Muscle of leg (tissue), 16 donors: ENCODE measurements at places on chromosomes 5 and 9. TPM values are rescaled to one million over a fixed set of nuclear protein-coding genes. Genes with fewer than 3 reads are reported as not detected.
A peak's percentile ranks its signal among the peaks of the same experiment; 100 is the strongest.

DNA sequence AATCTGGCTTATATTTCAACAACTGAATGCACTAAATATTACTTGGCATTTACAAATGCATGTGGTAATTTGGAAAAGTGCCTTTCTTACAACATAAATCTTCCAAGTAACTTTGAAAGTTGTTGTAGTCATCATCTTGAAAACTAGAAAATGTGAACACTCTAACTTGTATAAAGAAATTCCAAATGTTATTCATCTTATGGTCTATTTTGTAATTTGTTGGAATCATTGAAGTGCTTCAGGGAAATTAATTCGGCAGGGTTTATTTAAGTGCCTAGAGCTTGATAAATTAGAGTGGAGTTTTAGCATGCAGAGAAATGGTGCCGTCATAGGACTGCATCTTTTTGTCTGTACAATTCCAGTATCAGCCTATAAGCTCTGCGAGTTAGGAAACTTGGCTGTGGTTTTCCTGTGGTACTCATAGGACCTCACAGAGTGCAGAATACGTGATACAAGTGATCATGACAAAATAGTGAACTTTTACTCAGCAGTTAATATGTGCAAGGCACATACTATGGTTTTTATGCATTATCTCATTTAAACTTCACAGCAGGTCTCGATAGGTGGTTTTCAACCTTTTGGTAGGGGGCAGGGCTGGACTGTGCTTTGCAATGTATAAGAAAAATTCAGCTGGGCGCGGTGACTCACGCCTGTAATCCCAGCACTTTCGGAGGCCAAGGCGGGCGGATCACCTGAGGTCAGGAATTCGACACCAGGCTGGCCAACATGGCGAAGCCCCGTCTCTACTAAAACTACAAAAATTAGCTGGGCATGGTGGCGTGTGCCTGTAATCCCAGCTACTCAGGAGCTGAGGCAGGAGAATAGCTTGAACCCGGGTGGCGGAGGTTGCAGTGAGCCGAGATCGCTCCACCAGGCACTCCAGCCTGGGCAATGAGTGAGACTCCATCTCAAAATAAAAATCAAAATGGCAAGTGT, 79.6 kb downstream of the RAI14 start:
- H3K4me3 ChIP-seq: no peak overlapping the region
- DNase-seq: peak; percentile 68
- no peak overlapping the region for H3K27ac ChIP-seq
- peaks cover 10% of the 10 kb centered on the region for H3K4me1 ChIP-seq

GRCh38 chr5:104431981-104432380, 869.4 kb upstream of the NUDT12 start:
- DNase-seq: peak; percentile 87
- no peak overlapping the region for H3K4me3 ChIP-seq
- H3K36me3 ChIP-seq: no peaks in the 10 kb centered on the region
- H3K27ac ChIP-seq: no peak overlapping the region
- no peaks in the 10 kb centered on the region for H3K27me3 ChIP-seq

DNA sequence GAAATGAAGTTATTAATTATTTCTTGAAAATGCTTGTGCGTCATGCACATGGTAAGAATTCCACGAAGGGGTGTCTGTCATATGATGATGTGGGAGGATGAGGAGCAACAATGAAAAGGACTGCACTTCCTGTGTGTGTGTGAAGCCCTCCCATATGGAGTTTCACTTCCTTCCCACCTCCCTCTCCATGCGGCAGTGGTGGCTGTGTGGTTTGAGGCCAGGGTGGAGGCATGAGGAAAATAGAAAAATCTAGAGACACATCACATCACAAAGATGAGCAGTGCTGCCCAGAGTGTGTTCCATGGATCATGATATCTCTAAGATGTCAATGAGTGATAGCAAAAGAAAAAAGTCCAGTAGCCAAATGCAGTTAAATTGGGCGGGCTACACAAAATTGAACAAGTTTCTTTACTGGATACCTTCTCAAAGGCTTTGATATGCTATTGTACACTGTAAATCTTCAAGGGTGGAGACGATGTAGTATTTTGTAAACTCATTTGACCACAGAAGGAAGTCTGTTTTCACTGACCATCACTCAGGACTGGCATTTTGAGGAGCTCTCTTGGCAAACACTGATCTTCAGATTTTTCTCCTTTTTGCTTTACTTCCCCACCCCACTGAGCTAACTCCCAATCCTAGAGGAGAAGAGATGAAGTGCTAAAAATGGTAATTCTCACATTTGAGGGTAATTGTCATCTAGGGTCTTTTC, 55.7 kb upstream of the EQTN start:
- peaks cover 20% of the 10 kb centered on the region for H3K4me1 ChIP-seq
- no peak overlapping the region for H3K4me3 ChIP-seq
- no peak overlapping the region for H3K27ac ChIP-seq

DNA sequence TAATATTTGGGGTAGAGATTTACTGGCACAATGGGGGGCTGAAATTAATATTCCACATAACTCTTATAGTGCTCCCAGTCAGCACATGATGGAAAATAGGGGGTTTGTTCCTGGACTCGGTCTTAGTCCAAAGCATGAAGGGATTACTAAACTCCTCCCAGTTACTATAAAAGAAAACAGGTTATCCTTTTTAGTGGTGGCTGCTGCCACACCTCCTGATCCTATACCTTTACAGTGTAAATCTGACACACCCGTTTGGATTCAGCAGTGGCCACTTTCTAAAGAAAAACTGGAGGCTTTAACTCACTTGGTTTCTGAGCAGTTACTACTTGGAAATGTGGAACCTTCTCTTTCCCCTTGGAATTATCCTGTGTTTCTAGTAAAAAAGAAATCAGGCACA, 572.9 kb upstream of the PTGER4 start:
- H3K27me3 ChIP-seq: no peaks in the 10 kb centered on the region
- H3K4me3 ChIP-seq: no peak overlapping the region
- H3K27ac ChIP-seq: no peak overlapping the region

DNA sequence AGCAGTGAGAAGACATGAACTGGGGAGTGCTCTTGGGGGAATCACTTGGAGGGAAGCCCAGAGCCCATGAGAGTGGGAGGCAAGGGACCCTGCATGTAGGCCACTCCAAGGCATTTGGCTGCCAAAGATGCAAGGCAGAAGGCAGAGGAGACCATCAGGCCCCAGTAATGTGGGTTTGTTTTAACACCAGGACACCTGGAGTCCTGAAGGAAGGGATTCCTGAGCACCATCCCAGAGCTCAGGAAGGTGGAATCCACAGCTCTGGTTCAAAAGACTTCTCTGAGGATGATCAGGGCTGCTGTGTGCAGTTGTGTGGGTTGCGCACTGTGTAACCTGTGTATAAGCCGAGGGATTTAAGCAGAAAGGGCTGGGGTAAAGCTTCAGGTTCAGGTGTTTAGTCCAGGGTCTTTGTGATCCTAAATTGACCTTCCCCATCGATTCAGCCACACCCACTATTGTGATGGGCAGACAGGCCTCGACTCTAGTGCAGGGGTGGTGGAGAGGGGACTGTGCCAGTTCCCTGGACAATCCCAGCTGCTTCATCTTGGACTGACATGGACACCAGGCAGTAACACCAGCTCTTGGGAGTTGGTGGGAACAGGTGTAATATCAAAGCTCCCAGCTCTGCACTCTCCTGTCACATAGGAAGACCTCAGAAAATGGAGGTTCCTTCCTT, 11.0 kb downstream of the B4GALT7 start:
- H3K4me1 ChIP-seq: peaks cover 8% of the 10 kb centered on the region
- no peaks in the 10 kb centered on the region for H3K27me3 ChIP-seq
- no peak overlapping the region for H3K27ac ChIP-seq
- no peak overlapping the region for H3K4me3 ChIP-seq
- H3K36me3 ChIP-seq: peaks cover 25% of the 10 kb centered on the region
- no peak for DNase-seq

DNA sequence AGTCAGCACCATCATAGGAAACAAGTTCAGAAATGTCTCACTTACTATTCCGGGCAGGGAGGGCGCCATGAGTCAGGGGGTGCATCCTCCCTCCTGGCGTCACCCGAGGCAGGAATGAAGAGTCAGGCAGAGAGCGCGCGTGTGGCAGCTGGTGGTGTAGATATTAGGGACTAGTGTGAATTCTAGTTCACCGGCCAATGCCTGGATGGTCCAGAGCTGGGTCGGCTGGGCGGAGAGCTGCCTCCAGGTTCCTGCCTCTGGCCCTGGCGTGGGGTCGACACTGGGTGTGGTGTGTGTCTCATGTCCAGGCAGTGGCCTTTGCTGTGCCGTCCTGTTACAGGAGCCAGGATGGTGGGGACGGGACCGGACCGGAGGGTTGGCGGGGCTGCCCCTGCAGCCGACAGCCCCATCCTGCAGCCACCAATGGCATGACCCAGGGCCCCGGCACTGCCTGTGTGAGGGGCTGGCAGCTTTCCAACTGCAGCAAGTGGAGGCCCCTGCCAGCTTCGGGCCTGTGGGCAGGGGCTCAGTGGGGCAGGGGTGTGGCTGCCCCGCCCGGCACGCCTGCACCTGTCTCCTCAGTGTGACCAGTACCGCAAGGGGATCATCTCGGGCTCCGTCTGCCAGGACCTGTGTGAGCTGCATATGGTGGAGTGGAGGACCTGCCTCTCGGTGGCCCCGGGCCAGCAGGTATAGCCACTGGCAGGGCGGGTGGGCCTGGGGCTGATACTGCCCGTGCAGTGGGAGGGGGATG, 9.1 kb downstream of the DIPK1B start:
- H3K4me3 ChIP-seq: no peak overlapping the region
- DNase-seq: no peak
- H3K27ac ChIP-seq: peak overlapping the region; percentile 35
- no peaks in the 10 kb centered on the region for H3K27me3 ChIP-seq
- H3K4me1 ChIP-seq: peaks cover 48% of the 10 kb centered on the region

GRCh38 chr5:136028090-136028489, 698 bp upstream of the TGFBI start:
- no peak overlapping the region for H3K4me3 ChIP-seq
- peaks cover 56% of the 10 kb centered on the region for H3K4me1 ChIP-seq
- no peak for DNase-seq
- peaks cover 6% of the 10 kb centered on the region for H3K27me3 ChIP-seq
- H3K36me3 ChIP-seq: no peaks in the 10 kb centered on the region

GRCh38 chr5:1293416-1294205, 1.3 kb downstream of the TERT start:
- no peaks in the 10 kb centered on the region for H3K36me3 ChIP-seq
- H3K27me3 ChIP-seq: peaks cover 50% of the 10 kb centered on the region
- H3K4me3 ChIP-seq: no peak overlapping the region
- no peak overlapping the region for H3K27ac ChIP-seq
- no peaks in the 10 kb centered on the region for H3K4me1 ChIP-seq

- H3K36me3 ChIP-seq: no peaks in the 10 kb centered on the region
- H3K27ac ChIP-seq: no peak overlapping the region
- DNase-seq: no peak
These were observed 9.3 kb downstream of the BAAT start for GRCh38 chr9:101375546-101375945.

- DNase-seq: no peak
- H3K4me1 ChIP-seq: no peaks in the 10 kb centered on the region
- no peaks in the 10 kb centered on the region for H3K36me3 ChIP-seq
- no peaks in the 10 kb centered on the region for H3K27me3 ChIP-seq
These were observed 27.9 kb downstream of the KDM4C start for GRCh38 chr9:6785682-6786081.

DNA sequence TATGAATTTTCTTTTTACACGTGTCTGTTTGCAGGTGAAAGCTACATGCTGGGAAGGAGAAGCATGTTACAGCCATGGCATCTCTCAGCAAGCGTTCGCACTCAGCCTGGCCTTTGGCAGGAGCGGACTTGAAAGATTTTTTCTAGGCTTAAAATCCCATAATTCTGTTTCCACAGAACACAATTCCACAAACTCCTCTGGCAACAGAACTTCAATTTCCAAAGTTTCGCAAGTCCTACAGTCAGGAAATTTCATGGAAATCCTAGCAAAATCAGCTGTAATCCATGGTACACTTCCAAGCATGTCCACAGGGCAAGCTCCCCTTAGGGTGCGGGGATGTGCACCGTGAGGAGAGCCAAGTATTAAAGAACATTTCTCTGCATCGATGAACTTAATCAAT, 35.9 kb downstream of the SUB1 start:
- H3K27me3 ChIP-seq: no peaks in the 10 kb centered on the region
- H3K36me3 ChIP-seq: no peaks in the 10 kb centered on the region
- no peak overlapping the region for H3K27ac ChIP-seq
- H3K4me3 ChIP-seq: no peak overlapping the region
- H3K4me1 ChIP-seq: no peaks in the 10 kb centered on the region
- DNase-seq: peak; percentile 56

DNA sequence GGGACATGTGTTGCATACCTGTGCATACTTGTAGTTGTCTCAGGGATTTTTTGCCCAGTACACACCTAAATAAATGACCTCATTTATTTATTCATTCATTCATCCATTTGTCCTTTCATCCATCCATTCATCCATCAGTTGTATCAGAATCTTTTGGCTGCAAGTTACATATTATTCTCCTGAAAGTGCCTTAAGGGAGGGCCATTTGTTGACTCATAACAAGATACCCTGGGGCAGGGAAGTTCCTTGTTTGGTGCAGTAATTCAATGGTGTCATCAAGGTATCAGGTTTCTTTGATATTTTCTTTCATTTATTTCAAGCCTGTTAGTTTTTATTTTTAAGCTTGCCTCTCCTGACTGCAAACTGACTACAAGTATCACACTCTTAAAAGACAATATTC, 597.9 kb upstream of the TLE4 start:
- H3K36me3 ChIP-seq: no peaks in the 10 kb centered on the region
- H3K27ac ChIP-seq: no peak overlapping the region
- no peaks in the 10 kb centered on the region for H3K27me3 ChIP-seq
- H3K4me1 ChIP-seq: no peaks in the 10 kb centered on the region

- no peak overlapping the region for H3K4me3 ChIP-seq
- peaks cover 5% of the 10 kb centered on the region for H3K4me1 ChIP-seq
- peaks cover 6% of the 10 kb centered on the region for H3K27me3 ChIP-seq
- H3K27ac ChIP-seq: no peak overlapping the region
These were observed 10.4 kb upstream of the WNK2 start for GRCh38 chr9:93173365-93174051.

DNA sequence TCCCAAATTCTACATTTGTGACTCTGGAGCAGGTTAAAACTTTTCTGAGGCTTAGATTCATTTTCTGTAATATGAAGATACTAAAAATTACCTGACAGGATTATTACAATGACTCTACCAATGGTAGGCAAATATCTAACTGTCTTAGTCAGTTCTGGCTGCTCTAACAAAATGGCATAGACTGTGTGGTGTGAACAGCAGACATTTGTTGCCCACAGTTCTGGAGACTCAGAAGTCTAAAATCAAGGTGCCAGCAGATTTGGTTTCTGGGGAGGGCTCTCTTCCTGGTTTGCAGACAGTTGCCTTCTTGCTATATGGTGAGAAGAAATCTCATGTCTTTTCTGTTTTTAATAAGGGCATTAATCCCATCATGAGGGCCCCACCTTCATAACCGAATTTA, 245.1 kb downstream of the MAST4 start:
- no peak for DNase-seq
- no peak overlapping the region for H3K27ac ChIP-seq
- H3K4me1 ChIP-seq: no peaks in the 10 kb centered on the region
- no peak overlapping the region for H3K4me3 ChIP-seq
- H3K36me3 ChIP-seq: no peaks in the 10 kb centered on the region

DNA sequence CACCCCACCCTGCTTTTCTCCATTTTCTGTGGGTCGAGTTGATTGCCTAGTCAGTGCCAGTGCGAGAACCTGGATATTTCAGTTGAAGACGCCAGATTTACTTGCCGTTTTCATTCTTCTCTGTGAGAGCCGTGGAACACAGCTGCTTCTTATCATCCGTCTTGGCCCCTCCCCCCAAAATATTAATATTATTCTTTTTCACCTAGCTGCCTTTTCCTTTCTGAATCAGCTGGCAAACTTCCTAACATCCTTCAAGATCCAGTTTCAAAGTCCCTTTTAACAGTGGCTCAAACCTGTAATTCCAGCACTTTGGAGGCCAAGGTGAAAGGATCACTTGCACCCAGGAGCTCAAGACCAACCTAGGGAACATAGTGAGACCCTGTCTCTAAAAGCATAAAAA, 117.1 kb upstream of the RASA1 start:
- H3K27me3 ChIP-seq: no peaks in the 10 kb centered on the region
- no peak overlapping the region for H3K27ac ChIP-seq
- DNase-seq: no peak
- no peak overlapping the region for H3K4me3 ChIP-seq

VPS13A gene
- 12.4 TPM for polyA plus RNA-seq

TMC1 gene
- polyA plus RNA-seq: 0.42 TPM
